ENCODE measurements at places on chromosomes 1 and 21.

- peak; percentile 58 for DNase-seq
These were observed 10.0 kb downstream of the SCNN1D start for GRCh38 chr1:1290238-1290731.

DNA sequence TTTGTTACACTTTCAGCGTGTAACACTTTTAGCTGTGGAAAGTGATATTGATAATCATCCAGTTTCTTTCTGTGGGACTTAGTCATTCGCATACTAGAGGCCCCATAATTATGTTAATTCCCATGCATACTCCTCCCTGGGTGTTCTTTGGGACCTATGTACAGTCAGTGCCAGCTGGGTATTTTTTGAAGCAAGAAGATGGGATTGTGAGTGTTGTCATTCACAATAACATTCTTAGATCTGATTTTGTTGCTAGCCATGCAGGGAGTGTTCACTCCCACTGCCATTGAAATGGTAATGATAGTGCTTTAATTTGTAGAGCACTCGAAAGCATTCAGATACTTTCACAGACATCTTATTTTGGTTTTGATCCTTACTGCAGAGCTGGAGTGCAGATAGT, 11.6 kb downstream of the SARS1 start:
- DNase-seq = no peak

DNA sequence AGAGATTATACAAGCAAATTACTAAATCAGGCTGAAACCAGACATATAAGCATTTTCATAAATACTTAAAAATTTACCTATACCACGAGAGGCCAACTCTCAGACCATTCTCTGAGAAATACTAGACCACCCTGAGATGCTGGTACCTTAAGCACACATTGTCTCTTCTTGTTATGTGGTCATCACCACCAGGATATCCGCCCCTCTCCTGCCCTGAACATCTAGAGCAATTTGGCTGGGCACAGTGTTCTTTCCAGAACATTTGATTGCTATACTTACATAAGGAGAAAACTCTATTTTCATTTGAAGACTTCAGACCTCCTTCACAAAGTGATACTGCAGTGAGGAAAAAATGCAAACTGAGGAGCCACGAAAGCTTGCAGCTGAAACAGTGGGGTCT, 36.2 kb upstream of the DUSP10 start:
- no peak for DNase-seq

DNA sequence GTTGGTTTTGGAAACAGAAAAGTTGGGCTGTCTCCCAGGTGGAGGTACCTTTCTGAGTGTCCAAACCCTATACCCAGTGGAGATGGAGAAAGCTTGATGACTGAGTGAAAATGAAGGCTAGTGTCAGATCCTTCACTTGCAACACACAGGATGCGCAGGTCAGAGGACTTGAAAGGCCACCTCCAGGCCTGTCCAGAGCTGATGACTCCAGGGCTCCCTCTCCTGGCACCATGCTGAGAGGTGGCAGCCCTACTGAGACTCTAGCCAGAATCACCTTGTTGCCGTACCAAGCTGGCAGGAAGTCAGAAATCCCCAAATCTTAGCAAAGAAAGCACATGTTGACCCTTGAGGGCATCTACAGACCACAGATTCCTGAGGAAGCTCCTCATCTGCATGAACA, 16.4 kb downstream of the KNCN start:
- no peak for DNase-seq

DNA sequence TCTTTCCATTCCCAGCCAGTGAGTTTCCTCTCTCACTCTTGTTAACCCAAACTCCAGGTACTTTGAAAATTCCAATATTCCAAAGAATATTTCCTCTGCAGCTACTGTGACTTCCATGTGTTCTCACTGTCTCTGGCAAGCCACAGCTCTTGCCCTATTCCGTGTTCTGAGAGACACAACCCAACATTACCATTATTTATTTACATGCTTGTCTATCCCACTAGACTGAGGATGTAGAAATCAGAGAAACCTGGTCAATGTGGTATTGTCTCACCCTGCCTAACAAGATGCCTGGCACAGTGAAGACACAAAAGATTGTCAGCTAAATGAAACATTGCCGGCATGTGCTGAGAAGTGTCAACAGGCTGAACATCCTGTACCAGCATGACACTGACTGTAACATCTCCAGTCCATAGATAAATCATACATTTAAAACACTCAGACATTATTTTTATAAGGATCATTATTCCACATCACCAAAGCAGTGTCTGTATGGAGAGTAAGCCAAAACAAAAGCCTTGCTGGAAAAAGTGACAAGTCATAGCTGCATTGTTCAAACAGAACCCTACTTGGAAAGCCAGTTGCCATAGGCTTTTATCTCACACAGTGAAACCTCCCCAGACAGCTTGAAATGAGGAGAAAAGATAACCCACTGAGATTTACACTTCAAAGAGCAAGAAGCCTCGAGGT, 72.3 kb downstream of the SIPA1L2 start:
- no peak for DNase-seq

DNA sequence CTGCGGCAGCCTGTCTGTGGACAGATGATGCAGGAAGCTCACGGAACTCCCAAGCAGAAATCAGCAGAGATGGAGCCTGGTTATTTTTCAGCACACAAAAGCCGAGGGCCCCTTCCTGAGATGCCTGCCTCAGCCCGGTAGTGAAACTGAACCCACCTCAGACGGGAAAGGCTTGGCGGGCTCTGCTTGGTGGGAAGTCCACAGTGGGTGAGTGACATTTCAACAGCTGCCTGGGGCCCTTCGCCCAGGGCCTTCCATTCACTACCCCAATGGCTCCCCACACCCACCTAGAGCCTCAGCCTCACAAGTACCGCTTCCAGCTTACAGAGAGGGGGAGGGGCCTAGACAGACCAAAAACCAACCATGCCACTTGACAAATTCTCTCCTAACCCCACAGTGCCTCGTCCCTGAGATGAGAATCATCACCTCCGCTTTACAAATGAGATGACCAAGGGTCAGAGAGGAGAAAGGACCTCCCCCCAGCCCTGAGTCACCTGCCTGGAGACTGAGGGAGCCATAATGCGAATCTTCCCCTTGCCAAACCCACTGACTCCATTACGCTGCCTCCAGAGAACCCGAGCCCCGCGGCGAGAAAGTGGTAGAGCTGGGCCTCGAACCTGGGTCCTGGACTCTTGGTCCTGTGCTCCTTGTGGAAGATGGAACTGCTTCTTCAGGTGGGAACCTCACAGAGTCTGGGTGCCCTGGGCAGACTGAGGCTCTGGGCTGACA, 3.4 kb upstream of the ECE1 start:
- DNase-seq = peak; percentile 51

DNA sequence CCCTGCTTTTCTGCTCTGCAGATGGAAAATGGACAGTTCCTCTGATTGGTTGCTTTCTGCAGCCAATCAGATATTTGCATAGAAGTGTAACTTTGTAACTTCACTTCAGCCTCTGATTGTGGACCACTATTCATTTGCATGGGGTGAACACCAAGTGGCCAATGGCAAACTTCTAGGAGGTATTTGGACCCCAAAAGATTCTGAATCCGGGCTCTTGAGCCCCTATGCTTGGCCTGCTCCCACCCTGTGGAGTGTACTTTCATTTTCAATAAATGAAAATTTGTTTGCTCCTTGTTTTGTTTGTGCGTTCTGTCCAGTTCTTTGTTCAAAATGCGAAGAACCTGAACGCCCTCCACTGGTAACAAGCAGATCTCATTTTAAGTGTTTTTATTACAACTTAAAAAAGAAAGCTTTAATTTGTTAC, 6.4 kb upstream of the GSTM4 start:
- no peak for DNase-seq

DNA sequence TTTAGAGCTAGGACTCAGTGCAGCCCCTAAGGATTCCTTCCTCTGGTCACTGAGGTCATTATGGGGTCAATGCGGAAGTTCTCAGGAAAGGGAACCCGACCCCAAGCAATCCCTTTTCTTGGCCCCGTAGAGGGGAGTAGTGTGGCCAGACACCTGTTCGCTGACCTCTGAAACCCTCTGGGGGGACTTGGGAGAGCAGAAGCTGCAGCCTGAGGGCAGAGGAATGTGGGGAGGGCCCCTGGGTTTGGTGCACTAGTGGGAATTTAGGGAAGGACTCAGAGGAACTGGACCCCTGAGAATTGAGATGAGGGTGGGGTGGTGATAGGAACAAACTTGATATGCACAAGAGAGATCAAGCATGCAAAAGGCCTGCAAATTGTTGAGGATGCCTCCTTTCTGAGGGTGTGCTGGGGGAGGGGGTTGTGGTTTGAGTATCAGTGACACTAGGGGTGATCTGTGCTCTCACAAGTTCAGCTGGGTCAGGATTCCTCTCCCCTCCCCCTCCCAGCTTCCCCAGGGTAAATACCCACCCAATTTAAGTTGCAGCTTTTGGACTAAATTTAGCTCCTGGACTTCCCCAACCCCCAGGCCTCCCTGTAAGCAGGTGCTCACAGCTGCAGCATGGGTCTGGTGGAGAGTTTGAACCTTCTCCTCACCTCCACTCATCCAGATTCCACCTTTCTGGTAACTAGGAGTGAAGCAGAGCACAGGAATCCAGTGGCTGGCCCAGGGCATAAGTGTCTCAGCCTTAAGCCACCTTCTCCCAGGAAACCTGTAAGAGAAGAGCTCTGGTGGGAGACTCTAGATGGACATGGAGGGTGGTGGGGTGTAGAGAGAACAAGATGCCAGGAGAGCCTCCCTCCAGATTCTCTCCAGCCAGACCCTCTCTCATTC, 13.5 kb downstream of the ADAMTSL4 start:
- DNase-seq = no peak

- DNase-seq = no peak
These were observed 17.2 kb downstream of the CDK18 start for GRCh38 chr1:205521686-205522085.

DNA sequence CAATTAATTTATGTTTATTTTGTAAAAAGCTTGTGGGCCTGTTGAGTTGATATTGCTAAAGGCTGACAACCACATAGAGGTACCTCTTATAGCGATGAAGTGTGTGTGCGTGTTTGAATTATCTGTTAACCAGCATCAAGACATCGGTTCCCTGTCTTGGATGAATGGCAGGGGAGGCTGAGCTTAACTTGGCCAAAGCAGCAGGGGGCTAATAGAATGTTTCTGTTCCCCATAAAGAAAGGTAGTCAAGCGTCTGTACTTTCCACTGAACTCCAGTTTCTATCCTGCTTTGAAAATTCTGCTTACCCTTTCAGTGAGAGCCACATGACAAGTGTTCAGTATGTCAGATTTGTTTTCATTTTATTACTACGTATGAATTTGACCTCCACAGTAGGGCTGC, 63.0 kb downstream of the ROR1 start:
- no peak for DNase-seq

DNA sequence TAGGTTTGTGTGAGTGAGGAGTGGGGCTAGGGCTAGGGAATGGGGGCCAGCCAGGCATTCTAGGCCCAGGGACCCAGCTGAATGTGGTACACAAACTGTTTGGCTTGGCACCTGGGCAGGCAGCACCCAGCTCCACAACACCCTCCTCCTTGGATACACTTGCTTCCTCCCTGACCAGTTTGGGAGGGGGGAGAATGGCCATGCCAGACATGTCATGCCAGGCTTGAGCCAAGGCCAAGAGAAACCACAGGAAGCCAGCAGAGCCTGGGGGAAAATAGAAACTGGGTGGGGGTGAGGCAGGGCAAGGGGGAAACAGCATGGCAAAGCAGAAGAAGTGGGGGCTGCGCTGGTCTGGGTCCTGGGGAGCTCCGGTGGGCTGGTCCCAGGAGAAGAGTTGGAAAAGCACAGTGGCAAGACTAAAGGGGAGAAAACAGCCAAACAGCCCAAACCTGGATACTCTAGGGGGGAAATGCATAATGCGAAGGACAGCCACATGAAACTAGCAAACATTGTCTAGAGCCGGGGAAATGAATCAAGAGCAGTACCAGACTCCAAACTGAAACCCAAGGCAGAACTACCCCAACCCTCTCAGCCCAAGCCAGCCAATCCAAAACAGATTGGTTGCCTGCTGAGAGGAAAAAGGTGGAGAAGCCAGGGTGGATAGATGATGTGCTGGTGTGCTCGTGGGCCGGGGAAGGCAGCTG, 47.9 kb downstream of the LGR6 start:
- no peak for DNase-seq

DNA sequence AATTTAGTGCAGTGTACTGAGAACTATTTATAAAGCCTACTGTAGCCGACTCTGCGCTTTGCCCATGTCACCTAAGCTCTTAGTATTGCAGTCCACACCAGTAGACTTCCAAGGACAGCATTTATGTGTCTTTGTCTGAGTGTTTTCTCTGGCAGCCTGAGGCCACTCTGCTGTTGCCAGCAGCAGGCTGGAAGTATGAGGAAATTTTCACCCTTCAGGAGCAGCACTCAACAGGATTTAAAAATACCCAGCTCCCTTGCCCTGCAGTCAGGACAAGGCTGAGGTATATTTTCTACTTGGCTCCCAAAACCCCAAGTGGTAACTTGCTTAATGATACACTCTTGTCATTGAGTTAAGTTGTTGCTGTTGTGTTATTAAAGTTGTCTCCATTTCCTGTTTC, 230.1 kb downstream of the SRGAP2C start:
- no peak for DNase-seq

DNA sequence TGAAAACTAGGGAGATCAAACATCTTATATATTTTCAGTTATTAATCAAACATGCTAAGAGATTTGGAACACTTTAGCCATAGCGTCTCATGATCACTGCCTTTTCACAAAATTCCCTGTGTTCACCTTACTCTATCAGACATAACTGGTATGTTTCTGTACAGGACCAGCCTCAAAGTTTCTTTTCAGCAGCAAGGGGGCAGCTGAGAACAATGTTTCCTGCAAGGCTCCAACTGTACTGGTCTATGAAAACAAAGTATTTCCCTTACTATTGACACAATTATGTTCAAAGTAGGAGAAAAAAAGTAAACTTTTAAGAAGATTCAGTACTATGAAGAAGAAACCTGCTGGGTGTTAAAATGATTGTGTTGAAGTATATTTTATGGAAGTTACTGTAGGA, 98.5 kb downstream of the ATF6 start:
- DNase-seq = no peak

DNA sequence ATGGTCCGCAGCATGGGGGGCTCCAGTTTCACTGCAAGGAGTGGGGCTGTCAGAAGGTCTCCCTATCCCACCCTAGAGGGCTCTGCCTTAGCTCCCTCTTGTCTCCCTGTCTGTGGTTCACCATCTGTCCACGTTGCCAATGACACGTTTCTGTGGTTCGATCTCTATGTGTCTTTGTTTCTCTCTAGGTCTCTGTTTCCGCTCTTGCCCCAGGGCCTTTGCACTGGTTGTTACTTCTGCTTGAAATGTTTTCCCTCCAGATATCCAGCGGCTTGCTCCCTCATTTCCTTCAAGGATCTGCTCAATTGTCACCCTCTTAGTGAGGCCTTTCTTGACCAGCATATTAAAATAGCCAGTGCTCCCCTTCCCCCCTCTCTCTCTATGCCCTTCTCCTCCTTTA, 8.5 kb upstream of the MRPS15 start:
- DNase-seq = no peak

GRCh38 chr1:52253421-52253820, 111.5 kb downstream of the ZFYVE9 start:
- no peak for DNase-seq

GRCh38 chr1:55168353-55168752, 46.8 kb downstream of the USP24 start:
- DNase-seq = no peak

GRCh38 chr1:109243221-109243620, 6.1 kb upstream of the CELSR2 start:
- DNase-seq = no peak
